ENCODE measurements at places on chromosomes 1 and 21.

DNA sequence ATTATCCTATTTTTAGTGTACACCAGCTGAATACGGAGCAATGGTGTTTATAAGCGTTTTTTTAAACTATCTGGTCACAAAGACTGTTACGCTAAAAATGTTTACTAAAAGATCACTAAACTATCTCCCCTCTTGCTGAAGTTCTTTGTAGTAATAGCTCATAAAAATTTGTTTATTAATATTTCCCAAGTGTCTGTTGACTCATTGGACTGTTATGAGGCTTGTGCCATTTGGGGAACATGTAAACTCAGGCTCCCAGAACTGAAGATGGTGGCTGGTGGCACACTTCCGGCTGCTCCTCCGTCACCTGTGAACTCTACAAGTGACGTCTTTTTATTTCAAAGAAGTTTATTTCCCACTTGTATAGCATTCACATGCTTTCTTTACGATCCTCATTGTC lies 46.3 kb downstream of the AIDA start:
- DNase-seq = no peak

- DNase-seq = no peak
Observed at GRCh38 chr1:150410582-150411101, 46.7 kb downstream of the RPRD2 start.

DNA sequence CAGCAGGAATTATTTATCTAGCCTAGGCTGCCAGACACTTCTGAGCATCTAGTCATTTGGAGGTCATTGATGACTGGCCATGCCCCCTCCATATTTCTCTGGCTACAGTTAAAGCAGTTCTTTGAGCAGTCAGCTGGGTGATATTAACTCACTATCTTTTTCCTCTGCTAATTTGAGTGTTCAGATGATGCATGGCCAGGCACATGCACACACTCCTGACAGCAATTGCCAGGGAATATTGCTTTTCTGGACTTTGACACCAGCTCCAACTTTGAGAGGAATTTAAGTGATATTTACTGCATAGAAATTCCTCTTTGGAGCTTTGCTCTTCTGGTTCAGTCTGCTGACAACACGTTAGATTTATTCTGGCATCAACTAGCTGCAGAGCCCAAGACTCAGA lies 52.6 kb downstream of the CD247 start:
- DNase-seq = no peak

GRCh38 chr21:44072111-44072510 lies 35.1 kb upstream of the PWP2 start:
- no peak for DNase-seq

DNA sequence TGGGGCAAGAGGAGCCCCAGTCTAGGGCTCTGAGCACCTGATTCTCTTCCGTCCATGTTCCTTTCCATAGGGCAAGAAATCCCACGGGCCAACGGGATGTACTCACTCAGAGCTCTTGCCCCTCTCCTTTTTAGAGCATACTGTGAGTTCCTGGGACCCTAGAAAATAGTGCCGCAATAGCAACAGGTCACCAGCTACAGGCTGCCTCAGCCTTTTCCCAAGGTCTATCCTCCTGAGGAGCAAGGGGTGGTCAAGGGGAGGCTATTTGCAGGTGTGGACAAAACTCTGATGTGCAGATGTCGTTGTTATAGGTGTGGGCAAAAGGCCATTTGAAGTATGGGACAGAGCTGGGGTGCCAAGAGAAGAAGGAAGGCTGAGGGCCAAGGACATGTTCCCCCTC lies 1.6 kb upstream of the QSOX1 start:
- no peak for DNase-seq

GRCh38 chr1:228185641-228185965 lies 20.0 kb downstream of the IBA57 start:
- no peak for DNase-seq

GRCh38 chr1:12475947-12476346 lies 142.1 kb downstream of the DHRS3 start:
- DNase-seq = no peak

DNA sequence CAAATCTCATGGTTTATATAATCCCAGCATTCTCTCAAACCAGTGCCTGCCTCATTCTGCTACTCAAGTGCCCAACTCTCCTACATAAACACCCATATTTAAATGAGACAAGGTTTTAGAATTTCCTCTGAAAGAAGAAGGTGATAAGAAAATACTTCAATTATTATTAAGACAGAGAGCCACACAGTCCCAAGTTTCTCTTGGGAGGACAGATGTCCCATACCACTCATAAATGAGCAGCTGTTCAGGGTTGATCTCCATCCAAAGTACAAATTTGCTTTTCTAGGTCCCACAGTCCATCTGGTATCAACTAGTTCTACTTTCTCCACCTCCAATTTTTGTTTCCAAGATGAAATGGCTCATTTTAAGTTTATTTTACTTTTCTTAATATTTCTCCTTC lies 11.3 kb downstream of the DCAF8 start:
- peak; percentile 84 for DNase-seq

DNA sequence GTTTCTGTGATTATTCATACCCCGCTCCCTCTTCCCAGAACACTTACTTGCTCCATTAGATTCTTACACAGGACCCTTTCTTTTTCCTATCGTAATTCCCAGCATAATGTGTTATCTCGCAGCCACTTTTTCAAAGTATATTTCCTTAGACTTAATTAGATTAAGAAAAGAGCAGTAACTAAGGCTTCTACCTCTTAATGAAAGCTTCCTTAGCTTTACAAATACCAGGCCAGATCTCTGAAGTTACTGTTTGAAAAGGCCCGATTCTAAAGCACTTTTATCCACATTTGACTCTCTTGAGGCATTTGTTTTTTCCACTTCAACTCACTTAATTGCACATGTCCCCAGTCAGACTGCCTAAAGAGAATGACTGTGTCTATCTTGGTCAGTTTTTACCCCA lies 1264.3 kb upstream of the ADGRL2 start:
- no peak for DNase-seq

DNA sequence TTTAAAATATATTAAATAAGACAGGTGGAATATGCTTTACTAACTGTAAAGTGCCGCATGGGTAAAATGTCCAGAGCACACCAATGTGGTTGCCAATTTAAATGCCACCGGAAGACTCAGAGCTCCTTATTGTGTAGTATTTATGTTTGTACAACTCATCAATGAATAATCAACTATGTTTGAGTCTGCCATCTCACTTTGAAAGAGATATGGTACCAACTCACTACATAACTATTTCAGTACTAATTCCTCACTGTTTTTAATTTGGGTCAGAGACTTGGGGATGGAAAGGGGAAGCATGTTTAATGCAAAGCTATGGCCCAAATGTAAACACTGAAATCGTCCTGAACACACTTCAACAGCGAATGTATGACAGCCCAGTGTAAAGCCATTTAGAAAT lies 144.8 kb downstream of the NR5A2 start:
- DNase-seq = no peak

GRCh38 chr1:23362218-23362713 lies 7.4 kb downstream of the ZNF436 start:
- no peak for DNase-seq

DNA sequence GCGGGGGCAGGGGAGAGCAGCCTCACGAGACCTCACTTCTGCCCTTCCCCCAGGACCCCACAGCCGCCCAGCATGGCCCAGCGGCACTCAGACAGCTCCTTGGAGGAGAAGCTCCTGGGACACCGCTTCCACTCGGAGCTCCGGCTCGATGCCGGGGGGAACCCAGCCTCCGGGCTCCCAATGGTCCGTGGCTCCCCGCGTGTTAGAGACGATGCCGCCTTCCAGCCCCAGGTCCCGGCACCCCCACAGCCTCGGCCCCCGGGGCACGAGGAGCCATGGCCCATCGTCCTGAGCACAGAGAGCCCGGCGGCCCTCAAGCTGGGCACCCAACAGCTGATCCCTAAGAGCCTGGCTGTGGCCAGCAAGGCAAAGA lies 8.5 kb downstream of the ARHGEF16 start:
- no peak for DNase-seq

GRCh38 chr1:35431173-35431599 lies 126.0 kb downstream of the KIAA0319L start:
- DNase-seq = no peak

DNA sequence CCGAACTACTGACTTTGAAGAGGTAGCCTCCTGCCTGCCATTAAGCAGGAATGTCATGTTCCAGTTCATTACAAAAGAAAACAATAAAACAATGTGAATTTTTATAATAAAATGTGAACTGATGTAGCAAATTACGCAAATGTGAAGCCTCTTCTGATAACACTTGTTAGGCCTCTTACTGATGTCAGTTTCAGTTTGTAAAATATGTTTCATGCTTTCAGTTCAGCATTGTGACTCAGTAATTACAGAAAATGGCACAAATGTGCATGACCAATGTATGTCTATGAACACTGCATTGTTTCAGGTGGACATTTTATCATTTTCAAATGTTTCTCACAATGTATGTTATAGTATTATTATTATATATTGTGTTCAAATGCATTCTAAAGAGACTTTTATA lies 159.8 kb upstream of the SGIP1 start:
- DNase-seq = no peak

DNA sequence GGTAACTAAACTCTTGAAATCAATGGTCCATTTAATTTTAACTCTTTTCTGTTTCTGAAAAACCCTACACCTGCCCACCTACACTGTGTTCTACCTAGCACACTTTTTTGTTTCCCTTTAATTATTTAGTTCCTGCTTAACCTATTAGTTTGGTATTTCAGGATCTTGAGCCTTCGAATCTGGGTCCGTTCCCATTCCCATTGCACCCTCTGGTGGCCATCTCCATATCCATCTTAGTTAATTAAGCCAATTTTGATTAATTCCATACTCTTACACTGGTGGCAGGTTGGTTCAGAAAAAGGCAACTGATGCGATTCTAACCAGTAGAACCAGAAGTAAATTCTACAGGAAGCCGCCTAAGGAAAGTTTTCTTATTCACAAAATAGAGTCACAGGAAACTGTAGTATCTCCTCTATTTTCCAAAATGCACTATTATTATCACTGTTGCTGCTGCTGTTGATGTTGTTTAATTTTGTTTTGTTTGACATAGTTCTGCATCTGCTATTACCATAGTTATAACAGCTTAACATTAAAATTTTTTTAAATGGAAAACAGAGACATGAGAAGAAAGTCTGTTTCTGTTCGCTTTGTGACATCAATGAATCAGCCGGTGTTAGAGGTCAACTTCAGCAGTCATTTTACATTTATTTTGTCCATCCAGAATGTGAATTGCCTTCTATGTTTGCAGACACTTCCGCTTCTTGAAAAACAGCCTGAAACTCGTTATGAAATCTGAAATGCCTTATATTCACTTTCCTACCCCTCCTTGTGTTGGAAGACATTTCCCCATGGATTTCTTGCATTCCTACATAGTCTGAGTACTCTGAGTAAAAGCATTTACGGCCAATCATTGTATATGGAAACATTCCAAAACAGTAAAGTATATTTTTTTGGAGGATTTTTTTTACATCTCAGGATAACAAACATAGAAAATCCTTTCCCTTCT lies 115.5 kb upstream of the NCAM2 start:
- DNase-seq = peak; percentile 36

- DNase-seq = no peak
Observed at GRCh38 chr1:60101516-60101915, 27.9 kb upstream of the C1orf87 start.

DNA sequence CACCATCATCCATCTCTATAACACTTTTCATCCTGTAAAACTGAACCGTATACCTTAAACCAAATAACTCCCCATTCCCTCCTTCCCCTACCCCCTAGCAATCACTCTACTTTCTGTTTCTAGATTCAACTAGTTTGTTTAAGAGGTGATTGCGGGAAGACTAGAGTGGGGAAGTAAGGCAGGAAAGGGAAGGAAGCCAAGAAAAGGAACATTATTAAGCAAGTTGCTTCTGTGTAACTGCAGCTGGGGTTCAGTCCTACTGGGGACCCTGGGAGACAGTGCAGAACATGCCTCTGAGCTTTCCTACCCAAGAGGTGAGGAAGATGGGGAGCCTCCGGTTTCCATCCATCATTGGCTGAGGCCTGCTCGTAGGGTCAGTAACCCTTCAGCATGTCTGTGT lies 28.9 kb upstream of the H3-3A start:
- DNase-seq = no peak

- no peak for DNase-seq
Observed at GRCh38 chr1:7568901-7569524, 202.1 kb upstream of the VAMP3 start.

GRCh38 chr1:228734881-228735801 lies at the start of gene RHOU:
RHOU (plus strand) TSS chr1:228735479; CDS start chr1:228735743, 264 bp downstream.
- DNase-seq = peak; percentile 62

- no peak for DNase-seq
Observed at GRCh38 chr1:112626887-112627286, 7.3 kb downstream of the CAPZA1 start.

- DNase-seq = no peak
Observed at GRCh38 chr1:35460796-35461195, 96.4 kb downstream of the KIAA0319L start.

- DNase-seq = no peak
Observed at GRCh38 chr1:4048076-4048475, 148.0 kb upstream of the C1orf174 start.

DNA sequence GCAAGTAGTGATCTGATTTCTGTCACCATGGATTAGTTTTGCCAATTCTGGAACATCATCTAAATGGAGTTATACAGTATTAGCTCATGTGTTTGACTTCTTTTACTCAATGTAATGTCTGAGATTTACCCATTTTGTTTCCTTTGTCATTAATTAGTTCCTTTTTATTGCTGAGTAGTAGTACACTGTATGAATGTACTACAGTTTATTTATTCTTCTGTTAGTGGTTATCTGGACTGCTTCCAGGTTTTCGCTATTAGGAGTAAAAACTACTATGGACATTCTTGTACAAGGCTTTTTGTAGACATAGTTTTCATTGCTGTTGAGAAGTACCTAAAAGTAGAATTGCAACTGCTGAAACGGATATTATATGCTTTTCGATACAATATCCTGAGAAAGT lies 14.1 kb downstream of the SUCO start:
- DNase-seq = no peak

- DNase-seq = no peak
Observed at GRCh38 chr1:221527886-221528624, 213.8 kb downstream of the DUSP10 start.

DNA sequence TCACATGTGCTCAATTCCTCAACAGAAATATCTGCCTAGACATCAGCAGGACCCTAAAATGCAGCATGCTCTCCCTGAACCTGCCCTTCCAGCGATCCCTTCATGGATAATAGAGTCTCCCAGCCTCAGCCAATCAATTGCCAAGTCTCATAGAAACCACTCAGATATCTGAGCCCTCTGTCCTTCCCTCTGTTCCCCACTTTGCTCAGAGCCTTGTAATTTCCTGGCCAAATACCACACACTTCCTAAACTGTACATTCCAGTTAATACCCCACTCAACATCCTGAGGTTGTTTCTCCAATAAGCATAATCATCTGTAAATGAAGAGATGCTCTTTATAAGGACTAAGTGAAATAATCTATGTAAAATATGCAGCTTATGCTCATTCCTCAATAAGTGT lies 59.3 kb upstream of the PTGFRN start:
- DNase-seq = no peak

- no peak for DNase-seq
Observed at GRCh38 chr1:7401814-7402547, 369.1 kb upstream of the VAMP3 start.

DNA sequence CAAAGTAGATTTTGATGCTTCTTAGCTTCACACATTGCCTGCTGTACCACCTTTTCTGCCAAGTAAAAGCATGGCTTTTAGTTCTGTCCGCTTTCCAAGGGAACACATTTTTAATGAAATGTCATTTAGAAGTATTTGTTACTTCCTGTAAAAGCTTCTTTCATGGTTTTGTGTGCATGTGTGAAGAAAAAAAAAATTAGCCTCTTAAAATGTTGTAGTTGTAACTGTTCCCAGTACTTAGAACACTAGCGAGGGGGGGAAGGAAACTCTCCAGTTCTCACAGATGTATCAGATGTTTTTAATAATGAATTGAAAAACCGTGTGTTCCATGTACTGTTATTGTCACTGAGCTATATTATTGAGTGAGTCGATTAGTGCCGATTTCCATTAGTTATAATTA lies 568.3 kb upstream of the ADGRL2 start:
- DNase-seq = no peak
